T-cell (primary cell): ENCODE measurements at places on chromosomes 12 and 14. TPM values are rescaled to one million over a fixed set of nuclear protein-coding genes. Genes with fewer than 3 reads are reported as not detected.

Gene SLCO1B3
- total RNA-seq, result not detected

Gene NOC4L
- total RNA-seq, result 14.6 TPM

Gene ACSM4
- not detected for total RNA-seq

Gene AREL1
- 42.3 TPM for total RNA-seq

Gene RIMBP2
- total RNA-seq, result 0.38 TPM

Gene FOXA1
- total RNA-seq, result 0.23 TPM

Gene PRB2
- not detected for total RNA-seq

Gene ESPL1
- total RNA-seq, result 2.5 TPM

Gene PRH2
- not detected for total RNA-seq

Gene BDKRB2
- 0.06 TPM for total RNA-seq

Gene FITM1
- total RNA-seq, result 3.2 TPM

Gene TMEM132D
- not detected for total RNA-seq

Gene EIF2S1
- total RNA-seq, result 57.0 TPM

Gene PDZRN4
- not detected for total RNA-seq

Gene C14orf132
- 8.4 TPM for total RNA-seq

Gene TMTC1
- total RNA-seq, result 0.32 TPM

Gene ADSS1
- 5.7 TPM for total RNA-seq

Gene AHNAK2
- total RNA-seq, result not detected

Gene ACTR6
- 34.9 TPM for total RNA-seq

Gene P2RX2
- total RNA-seq, result not detected

Gene PIWIL1
- not detected for total RNA-seq

Gene TULP3
- 5.9 TPM for total RNA-seq

Gene SLIRP
- 35.0 TPM for total RNA-seq

Gene TAS2R30
- total RNA-seq, result 8.4 TPM

Gene MYL6B
- total RNA-seq, result 5.9 TPM

Gene GAS2L3
- not detected for total RNA-seq

Gene TAS2R31
- total RNA-seq, result 3.1 TPM

Gene ZC2HC1C
- total RNA-seq, result 0.36 TPM

Gene ANKRD13A
- total RNA-seq, result 63.8 TPM

Gene IFNG-AS1
- 3.3 TPM for total RNA-seq

Gene POTEG
- total RNA-seq, result not detected

Gene CIROP
- not detected for total RNA-seq

Gene ADAMTS20
- not detected for total RNA-seq

Gene PAX9
- total RNA-seq, result 0.23 TPM

Gene PLEKHH1
- 0.92 TPM for total RNA-seq

Gene KRT72
- total RNA-seq, result 12.1 TPM

Gene DCAF11
- total RNA-seq, result 92.4 TPM

Gene TAS2R9
- total RNA-seq, result not detected

Gene PTGES3
- 147 TPM for total RNA-seq

Gene TAMALIN
- total RNA-seq, result 38.4 TPM

Gene ZNF219
- total RNA-seq, result 7.6 TPM

Gene TMEM179
- total RNA-seq, result not detected

Gene ENDOU
- not detected for total RNA-seq

Gene CKAP4
- 11.7 TPM for total RNA-seq

Gene KRT2
- total RNA-seq, result 0.13 TPM

Gene RTL1
- not detected for total RNA-seq

Gene PTGER2
- 68.0 TPM for total RNA-seq
